ENCODE measurements at places on chromosomes 5 and 9. TPM values are rescaled to one million over a fixed set of nuclear protein-coding genes. Genes with fewer than 3 reads are reported as not detected.

DIPK1B gene
- total RNA-seq: 21.3 TPM

NPDC1 gene
- 45.3 TPM for total RNA-seq

OR2K2 gene
- not detected for total RNA-seq

GMCL2 gene
- not detected for total RNA-seq

HSPA9 gene
- total RNA-seq: 254 TPM

RNF130 gene
- 100.0 TPM for total RNA-seq

FAM221B gene
- not detected for total RNA-seq

SPINK13 gene
- total RNA-seq: not detected

INSL6 gene
- 0.48 TPM for total RNA-seq

MYORG gene
- 6.6 TPM for total RNA-seq

CXCL14 gene
- total RNA-seq: 2.6 TPM

DNA sequence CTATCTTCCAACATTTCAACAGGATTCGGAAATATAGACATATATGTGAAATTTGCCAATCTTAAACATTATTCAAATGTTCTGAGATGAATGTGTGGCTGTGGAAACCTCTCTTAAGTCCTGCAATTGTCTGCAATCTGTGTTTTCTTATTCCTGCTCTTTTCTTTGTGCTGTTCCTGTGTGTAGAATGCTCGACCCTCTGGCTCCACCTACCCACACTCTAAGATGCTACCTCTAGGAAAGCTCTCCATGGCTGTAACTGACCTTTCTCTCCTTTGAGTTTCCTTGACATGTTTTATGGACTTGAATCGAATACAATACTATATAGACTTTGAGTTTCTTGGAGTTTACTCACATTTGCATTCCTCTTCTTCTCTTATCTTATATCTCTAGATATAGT, 120.6 kb upstream of the ASTN2 start:
- no peak overlapping the region for H3K27ac ChIP-seq
- DNase-seq: no peak
- no peaks in the 10 kb centered on the region for H3K27me3 ChIP-seq
- no peaks in the 10 kb centered on the region for H3K36me3 ChIP-seq
- no peak overlapping the region for H3K4me3 ChIP-seq

DNA sequence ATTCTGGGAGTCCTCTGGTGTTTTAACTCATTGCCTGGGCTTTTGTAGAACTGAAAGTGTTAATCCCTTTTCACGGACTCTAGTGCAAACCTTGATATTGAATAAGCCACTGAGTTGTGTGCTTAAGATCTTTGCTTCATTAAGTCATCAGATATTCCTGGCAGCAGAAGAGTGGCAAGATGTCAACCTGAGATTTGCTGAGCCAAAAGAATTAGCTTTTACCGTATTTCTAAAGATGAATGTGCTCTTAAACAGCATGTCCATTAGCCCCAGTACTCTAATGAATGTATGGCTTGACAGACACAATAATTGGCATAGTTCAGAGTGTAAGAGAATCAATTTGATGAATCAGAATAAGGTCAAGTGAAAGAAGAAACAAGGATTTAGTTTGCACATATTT, 87.2 kb upstream of the CDH6 start:
- H3K36me3 ChIP-seq: no peaks in the 10 kb centered on the region
- no peaks in the 10 kb centered on the region for H3K4me1 ChIP-seq
- DNase-seq: no peak

DNA sequence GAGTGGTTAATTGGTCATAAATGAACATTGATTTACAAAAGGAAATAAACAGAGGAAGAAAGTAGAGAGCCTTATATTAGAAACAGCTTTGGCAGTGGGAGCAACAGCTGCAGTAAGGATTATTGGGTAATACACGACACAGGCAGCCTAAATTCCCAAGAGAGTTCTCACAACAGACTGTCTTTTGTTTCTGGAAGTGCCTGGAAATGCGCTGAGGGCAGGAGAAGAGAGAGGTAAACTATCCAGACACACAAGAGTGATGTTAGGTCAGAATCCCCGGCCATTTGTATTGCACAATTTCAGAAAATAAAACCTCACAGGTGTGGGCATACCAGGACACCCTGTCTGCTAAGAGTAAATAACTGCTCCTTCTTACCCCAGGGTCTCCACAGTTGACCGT, 450.4 kb upstream of the CTNND2 start:
- H3K27ac ChIP-seq: no peak overlapping the region
- no peaks in the 10 kb centered on the region for H3K27me3 ChIP-seq
- H3K4me1 ChIP-seq: no peaks in the 10 kb centered on the region

GRCh38 chr5:67728326-67728890, 487.1 kb upstream of the PIK3R1 start:
- no peaks in the 10 kb centered on the region for H3K4me1 ChIP-seq
- H3K27ac ChIP-seq: no peak overlapping the region
- no peak overlapping the region for H3K4me3 ChIP-seq
- H3K27me3 ChIP-seq: no peaks in the 10 kb centered on the region

- no peaks in the 10 kb centered on the region for H3K36me3 ChIP-seq
- no peak overlapping the region for H3K4me3 ChIP-seq
- no peaks in the 10 kb centered on the region for H3K27me3 ChIP-seq
- DNase-seq: no peak
- H3K27ac ChIP-seq: no peak overlapping the region
- no peaks in the 10 kb centered on the region for H3K4me1 ChIP-seq
Measured at GRCh38 chr9:133210202-133210532, 1.1 kb upstream of the OBP2B start.

DNA sequence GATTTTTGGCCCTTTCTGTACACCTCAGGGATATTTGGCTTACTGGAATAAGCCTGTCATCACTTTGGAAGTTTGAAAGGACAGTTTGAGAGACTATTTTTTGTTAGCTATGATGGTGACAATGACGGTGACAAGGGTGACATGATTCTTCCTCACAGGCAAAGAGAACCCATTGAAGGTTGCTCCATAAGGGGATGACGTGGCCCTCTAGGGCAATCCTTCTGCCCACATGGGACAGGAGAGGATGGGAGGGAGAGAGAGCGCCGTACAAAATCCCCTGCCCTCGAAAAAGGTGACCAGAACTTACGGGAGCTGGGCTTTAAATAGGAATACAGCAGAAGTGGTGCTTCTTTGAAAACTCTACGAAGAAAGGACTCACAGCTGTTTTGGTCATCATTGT, 22.6 kb downstream of the HRH2 start:
- H3K36me3 ChIP-seq: no peaks in the 10 kb centered on the region
- no peaks in the 10 kb centered on the region for H3K4me1 ChIP-seq
- H3K27me3 ChIP-seq: no peaks in the 10 kb centered on the region
- H3K27ac ChIP-seq: no peak overlapping the region

GRCh38 chr5:157115012-157115411, 6.2 kb upstream of the HAVCR2 start:
- DNase-seq: no peak
- no peak overlapping the region for H3K27ac ChIP-seq
- H3K36me3 ChIP-seq: no peaks in the 10 kb centered on the region
- H3K27me3 ChIP-seq: no peaks in the 10 kb centered on the region

- H3K27me3 ChIP-seq: no peaks in the 10 kb centered on the region
- no peak overlapping the region for H3K4me3 ChIP-seq
- DNase-seq: no peak
- peak overlapping the region; percentile 59 for H3K27ac ChIP-seq
- H3K4me1 ChIP-seq: peaks cover 2% of the 10 kb centered on the region
- no peaks in the 10 kb centered on the region for H3K36me3 ChIP-seq
Measured at GRCh38 chr5:150633429-150633828, 7.0 kb upstream of the SYNPO start.

DNA sequence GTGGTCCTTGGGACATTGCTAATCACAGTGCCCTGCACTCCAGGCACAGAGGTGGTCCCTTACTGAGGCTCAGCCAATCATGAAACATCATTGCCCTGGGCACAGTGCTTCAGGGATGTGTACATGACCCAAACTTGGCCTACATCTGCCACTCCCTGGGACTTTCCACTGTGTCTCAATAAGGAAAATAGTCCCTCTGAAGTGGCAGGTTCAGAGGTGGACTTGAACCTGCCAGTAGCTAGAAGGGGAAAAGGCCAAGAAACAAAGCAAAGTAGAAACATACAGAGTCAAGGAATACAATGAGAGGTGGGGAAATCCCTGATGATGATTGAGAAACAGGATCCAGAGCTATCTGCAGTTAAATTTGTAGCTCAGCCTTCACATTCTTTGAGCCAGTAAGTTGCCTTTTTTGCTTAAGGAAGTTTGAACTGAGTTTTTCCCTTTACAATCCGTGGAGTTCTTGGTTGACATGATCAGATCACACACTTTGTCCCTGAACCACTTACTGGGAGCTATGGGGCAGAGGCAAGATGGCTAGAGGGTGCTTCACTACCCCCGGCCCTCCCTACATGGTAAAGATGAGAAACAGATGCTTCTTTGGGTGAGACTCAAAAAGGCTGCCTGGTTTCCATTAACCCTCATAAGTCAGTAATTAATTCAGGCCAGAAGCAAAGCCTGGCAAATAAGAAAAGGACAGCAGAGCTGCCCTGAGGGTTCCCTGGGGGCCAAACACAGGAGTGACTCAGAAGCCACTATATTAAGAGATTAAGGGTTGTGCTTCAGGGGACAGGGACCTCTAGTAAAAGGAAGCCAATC, 57.6 kb downstream of the SH3TC2 start:
- no peak for DNase-seq
- H3K4me1 ChIP-seq: no peaks in the 10 kb centered on the region
- no peaks in the 10 kb centered on the region for H3K36me3 ChIP-seq
- H3K27ac ChIP-seq: no peak overlapping the region

DNA sequence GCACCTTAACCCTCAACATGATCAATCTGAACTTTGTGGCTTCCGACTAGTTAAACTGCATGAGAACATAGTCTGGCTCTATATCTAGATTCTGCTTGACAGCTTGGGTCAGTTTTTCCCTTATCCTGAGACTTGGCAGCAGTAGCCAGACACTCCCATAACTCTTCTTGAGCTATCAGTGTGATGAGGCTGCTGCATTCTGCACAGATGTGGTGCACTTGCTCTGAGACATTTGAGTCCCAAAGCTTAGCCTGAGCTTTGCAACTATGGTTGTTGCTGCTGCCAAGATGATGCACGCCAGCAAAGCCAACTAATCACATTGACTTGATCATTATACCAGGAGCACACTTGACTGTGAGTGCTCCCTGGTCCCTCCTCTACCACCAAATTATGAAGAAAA, 36.2 kb downstream of the MOCS2 start:
- no peak overlapping the region for H3K4me3 ChIP-seq
- DNase-seq: no peak
- no peak overlapping the region for H3K27ac ChIP-seq
- no peaks in the 10 kb centered on the region for H3K27me3 ChIP-seq

- peak overlapping the region; percentile 42 for H3K4me3 ChIP-seq
- H3K36me3 ChIP-seq: no peaks in the 10 kb centered on the region
- H3K27me3 ChIP-seq: no peaks in the 10 kb centered on the region
- H3K4me1 ChIP-seq: peaks cover 8% of the 10 kb centered on the region
- peak overlapping the region; percentile 82 for H3K27ac ChIP-seq
Measured at GRCh38 chr5:179906795-179907555, 722 bp downstream of the TBC1D9B start.

- H3K27ac ChIP-seq: no peak overlapping the region
- no peak overlapping the region for H3K4me3 ChIP-seq
- H3K27me3 ChIP-seq: no peaks in the 10 kb centered on the region
- no peak for DNase-seq
- no peaks in the 10 kb centered on the region for H3K4me1 ChIP-seq
Measured at GRCh38 chr5:4700069-4700468, 440.1 kb upstream of the ADAMTS16 start.

GRCh38 chr9:101311758-101312420, 72.9 kb downstream of the BAAT start:
- no peak overlapping the region for H3K4me3 ChIP-seq
- H3K27me3 ChIP-seq: no peaks in the 10 kb centered on the region
